ENCODE measurements at places on chromosomes 11 and 22.
A peak's percentile ranks its signal among the peaks of the same experiment; 100 is the strongest.

GRCh38 chr22:35522225-35523149, 18.1 kb upstream of the RASD2 start:
- DNase-seq, result no peak

DNA sequence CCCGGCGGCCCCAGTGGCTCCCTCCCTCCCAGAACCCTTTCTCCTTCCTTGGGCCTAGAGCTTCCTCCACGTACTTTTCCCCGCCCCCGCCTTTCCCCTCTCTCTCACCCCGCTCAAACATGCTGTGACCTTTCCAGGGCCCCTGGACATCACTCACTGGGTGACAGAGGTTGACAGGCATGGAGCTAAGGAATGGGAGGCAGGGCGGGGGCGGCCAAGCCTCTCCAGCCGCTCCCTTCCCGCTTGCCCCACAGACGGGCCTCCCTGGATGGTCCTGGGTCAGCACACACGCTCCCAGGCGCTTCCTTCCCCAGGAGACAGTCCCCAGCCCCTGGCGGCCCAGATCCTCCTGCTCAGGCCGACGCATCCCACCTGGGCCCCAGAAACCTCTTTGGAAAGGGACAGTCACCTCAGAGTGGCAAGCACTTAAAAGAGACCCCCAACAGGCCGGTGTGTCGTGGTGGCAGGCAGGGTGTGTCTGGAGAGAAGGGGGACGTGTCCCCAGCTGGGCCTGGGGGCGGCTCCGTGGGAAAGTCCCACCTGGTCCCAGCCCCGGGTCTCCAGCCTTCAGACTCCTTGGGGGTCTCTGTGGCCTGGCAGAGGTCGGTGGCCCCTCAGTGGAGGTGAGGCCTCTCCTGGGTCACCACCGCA, 8.8 kb downstream of the H19 start:
- DNase-seq, result no peak

DNA sequence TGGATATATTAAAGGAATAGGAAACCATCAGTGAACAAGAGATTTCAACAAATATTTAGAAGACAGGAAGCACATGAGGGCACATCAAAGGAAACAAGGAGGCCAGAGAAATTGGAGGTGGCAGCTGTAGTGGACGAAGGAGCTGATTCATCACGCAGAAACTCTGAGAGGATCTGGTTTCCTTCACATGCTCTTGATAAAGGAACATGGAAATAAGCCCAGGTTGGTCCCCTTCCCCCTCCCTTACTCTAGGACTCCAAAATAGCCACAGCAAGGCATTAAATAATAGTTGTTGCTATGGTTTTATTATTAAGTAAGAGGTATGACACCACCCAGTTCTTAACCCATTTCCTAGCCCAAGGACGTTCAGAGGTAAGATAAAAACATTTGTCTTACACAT, 11.3 kb downstream of the IZUMO1R start:
- DNase-seq, result no peak

DNA sequence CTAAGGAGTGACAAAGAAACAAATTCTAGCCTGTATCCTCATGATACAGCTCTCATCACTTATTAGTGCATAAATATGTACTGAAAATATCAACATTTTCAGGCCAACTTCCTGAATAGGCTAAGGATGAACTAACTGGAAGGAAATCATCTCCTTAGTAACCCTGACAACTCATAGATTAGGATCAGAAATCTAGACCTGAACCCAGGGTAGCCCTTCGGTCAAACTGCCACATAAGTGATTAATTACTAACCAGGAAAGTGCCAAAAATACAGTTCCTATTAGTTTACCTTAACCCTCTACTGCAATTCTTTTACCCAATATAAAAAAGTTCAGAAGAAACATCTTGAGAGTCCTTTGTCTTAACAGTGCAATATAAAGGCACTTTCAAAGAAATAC, 40.0 kb downstream of the AMBRA1 start:
- DNase-seq, result no peak

DNA sequence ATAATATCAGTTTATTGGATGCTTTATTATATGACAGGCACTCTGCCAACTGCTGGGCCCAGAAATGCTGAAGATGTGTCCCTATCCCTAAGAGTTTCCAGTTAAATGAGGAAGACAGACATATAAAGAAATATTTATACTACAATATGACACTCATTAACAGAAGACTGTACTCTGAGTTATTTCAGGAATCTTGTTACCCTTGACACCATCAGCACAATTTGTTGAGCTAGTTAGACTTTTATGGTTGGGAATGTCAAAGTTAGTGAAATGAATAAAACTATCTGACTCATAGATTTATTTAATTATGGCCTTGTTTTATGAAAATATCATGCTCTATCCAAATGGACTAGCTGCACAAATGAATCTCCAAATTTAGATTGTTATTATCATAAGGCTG, 25.6 kb upstream of the MSANTD4 start:
- DNase-seq, result no peak

DNA sequence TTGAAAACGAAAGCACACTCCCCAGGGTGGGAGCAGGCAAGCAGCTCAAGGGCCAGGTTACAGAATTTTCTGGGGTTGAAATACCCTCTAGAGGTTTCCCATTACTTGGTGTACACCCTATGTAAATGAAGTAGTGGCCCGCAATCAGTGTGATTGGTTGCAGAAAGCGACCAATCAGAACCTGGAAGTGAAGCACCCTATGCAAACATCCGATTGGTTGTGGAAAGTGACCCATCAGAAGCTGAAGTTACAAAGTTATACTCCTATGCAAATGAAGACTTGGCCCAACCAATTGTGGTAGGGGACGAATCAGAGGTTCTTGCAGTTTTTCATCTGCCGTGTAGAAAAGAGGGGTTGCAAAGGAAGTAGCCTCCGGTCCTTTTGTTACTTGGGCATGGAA, 19.2 kb downstream of the PRR5 start:
- DNase-seq, result no peak

- peak; percentile 94 for DNase-seq
Measured at GRCh38 chr11:17077520-17078401, at the start of gene RPS13. Gene RPS13 (minus strand): TSS chr11:17077667. CDS start chr11:17077641, 26 bp downstream.

GRCh38 chr11:121887569-121887968, 228.4 kb downstream of the BLID start:
- DNase-seq, result no peak

- peak; percentile 32 for DNase-seq
Measured at GRCh38 chr22:21866833-21867527, 465 bp downstream of the MAPK1 start.

GRCh38 chr22:48267681-48268080, 1505.2 kb downstream of the TBC1D22A start:
- DNase-seq, result no peak

DNA sequence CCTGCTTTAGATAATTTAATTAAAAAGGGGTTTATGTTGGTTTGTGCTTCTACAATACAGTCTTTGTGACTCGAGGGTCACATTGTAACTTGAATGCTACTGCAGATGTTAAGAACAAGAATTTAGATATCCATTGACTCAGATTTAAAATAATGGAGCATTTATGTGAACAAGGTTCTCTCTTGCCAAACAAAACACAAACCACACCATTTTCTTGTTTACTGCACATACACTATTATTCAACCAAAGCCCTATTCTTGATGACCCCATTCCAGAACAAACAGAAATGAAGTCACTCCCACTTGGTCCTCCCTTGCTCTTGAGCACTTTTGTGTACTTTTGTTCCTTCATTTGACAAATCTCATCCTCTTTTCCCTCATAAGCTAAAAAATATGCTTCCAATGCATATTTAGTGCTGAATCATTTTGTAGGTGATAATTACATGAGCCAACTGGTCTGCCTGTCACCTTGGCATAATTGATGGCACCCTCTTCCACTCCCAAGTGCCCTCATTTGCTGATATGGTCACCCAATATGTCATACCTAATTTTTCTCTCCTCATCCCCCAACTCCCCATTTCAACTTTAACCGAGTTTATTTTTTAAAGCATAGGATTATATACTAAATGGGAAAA, 2.8 kb downstream of the C11orf71 start:
- no peak for DNase-seq

DNA sequence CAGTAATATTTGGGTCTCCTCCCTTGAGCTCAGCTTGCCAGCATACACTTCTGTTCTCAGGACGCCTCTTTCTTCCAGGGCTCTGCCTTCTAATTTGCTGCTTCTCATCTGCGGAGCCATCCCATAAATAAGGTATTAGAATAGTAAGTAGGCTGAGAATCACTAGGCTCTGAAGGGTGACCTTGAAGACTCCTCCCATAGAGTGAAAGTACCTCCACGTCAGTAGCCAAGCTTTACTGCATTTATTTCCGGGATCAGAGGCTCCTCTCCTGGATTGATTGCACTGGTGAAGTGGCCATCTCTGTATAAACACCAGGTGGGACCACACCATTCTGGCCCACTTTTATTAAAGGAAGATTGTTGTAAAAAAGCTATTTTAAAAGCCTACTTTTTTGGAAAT, 315.5 kb downstream of the FAT3 start:
- no peak for DNase-seq

- no peak for DNase-seq
Measured at GRCh38 chr11:128453444-128454336, 133.7 kb downstream of the ETS1 start.

- DNase-seq, result no peak
Measured at GRCh38 chr11:76653674-76654284, 16.8 kb downstream of the LRRC32 start.

DNA sequence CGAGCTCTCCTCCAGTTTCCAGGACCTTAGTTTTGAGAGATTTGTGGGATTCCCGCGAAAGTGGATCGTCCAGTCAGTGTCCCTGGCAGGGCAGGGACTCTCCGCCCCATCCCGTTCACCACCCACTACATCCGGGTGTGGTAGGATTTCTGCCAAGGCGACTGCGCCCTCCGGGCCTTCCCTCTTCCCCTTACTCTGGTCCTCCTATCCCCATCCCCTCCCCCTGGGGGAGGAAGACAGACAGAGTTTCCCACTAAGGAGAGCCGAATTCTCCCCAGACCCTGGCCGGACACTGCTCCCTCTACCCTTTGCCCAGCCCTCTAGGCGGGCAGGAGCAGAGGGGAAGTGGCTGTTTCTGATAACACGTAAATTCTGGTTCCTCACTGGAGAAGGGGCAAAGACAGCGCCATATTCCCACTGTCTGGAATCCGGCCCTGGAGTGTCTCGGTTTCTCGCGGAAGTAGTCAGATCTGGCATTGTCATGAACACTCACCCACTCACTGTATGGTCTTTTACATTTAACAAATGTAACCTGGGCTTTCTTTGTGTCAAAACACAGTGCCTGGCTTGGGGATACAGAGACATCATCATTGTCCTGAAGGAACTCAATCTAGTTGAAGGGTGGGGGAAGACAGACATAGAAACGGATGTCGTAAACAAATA, 1.1 kb upstream of the NECTIN1 start:
- no peak for DNase-seq

DNA sequence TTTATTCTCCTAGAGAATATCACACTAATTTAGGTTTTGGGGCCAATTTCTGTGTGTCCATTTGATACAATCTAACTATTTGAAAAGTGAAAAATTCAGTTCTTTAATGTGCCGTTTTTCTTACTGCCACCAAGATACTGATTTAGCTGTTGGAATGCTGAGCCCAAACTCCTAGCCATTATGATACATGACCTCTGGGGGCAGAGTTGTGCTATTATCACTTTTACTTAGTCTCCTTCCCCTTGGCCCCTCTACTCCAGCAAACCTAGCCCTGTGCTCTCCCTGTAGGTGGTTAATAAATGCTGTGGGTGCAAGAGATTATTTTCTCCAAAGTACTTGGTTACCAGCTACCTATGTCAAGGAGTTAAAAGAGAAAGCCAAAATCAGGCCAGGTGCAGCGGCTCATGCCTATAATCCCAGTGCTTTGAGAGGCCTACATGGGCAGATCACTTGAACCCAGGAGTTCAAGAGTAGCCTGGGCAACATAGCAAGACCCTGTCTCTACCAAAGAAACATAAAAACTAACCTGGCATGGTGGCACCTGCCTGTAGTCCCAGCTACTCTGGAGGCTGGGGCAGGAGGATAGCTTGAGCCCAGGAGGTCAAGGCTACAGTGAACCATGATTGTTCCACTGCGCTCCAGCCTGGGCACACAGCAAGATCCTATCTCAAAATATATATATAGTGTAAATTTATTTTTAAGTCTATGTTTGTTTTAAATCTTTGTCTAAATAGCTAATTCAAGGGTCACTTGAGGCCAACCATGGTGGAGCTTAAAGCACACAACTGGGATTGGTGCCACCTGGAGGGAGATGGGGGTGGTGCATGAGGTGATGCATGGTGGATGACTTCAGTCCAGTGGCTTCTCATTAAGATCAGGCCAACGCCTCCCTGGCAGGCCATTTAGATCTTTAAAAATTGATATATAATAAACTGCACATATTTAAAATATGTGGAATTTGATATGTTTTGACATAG, 193.2 kb upstream of the PLET1 start:
- DNase-seq, result peak; percentile 42

DNA sequence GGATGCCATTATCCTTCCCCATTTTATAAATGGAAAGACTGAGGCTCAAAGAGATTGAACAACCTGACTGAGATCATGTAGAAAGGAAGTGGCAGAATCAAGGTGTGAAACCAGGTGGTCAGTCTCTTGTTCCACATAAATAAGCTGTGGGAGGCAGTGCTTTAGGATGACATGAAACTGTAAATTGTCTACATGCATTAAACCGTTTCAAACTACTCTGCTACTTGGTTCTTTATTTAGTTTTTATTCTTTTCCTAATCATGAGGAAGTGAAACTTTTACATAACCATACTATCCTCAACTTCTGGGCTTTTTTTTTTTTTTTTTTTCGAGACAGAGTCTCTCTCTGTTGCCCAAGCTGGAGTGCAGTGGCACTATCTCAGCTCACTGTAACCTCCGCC, 34.9 kb downstream of the CADM1 start:
- no peak for DNase-seq

- DNase-seq, result no peak
Measured at GRCh38 chr11:28447226-28447625, 339.0 kb downstream of the METTL15 start.

GRCh38 chr11:22641559-22641958, 15.9 kb upstream of the FANCF start:
- DNase-seq, result no peak

DNA sequence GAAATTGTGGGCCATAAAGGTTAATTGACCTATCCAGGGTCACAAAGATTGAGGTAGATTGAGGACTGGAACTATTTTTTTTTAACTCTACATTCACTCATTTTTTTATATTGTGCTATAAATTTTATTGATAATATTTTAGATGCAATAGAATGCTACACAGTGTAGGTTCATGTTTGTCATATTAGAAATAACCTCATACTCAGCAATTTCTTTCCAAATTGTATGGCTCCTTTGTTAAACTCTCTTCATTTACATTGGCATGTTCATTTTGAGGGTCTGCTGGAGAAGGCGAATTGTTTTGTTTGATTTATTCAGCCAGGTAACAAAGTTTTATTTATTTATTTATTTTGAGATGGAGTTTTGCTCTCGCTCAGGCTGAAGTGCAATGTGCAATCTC, 44.6 kb downstream of the UVRAG start:
- no peak for DNase-seq

- peak; percentile 17 for DNase-seq
Measured at GRCh38 chr11:44855493-44855849, 95.2 kb downstream of the TP53I11 start.

All from activated naive CD8-positive, alpha-beta T cell treated with anti-CD3 and anti-CD28 coated beads for 36 hours (primary cell).